ENCODE measurements at places on chromosomes 6 and 20.

DNA sequence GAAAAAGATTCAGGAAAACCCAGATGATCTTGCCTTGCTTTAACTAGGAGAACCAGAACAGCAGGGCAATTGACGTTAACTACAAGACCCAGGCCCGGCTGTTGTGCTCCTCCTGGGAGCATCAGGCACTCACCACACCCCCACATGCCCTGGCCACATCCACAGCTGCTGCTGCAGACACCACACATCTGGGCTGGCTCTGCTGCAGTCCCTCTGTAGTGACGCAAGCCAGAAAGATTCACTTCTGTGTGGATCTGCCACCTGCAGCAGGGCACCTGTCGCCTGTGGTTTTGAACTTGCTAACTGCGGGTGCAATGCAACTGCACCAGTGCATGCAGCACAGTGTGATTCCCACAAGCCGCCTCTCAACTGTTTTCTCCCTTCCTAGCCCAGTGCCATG lies 228.8 kb downstream of the SYNDIG1 start:
- no peak for DNase-seq

- DNase-seq, result no peak
Observed at GRCh38 chr6:170046791-170047626, 243.9 kb downstream of the DLL1 start.

- no peak for DNase-seq
Observed at GRCh38 chr20:37387519-37388269, 41.8 kb downstream of the SRC start.

- DNase-seq, result no peak
Observed at GRCh38 chr6:89941763-89942497, 47.7 kb downstream of the GJA10 start.

DNA sequence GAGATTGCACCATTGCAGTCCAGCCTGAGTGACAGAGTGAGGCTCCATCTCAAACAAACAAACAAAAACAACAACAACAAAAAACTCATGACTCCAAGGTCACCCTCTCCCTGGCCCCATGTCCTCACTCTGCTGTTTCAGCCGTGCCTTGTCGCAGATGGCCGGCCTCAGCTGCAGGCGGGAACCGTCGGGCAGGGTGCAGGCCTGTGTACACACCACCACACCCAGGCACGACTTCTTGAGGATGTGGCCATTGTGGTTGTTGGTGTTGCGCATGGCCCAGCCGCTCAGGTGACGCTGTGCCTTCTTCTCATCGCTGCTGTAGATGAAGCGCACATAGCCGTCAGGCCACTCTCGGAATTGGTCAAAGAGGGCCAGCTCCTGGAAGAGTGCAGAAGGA lies 4.8 kb downstream of the GCM2 start:
- no peak for DNase-seq

- peak; percentile 81 for DNase-seq
Observed at GRCh38 chr6:159979136-159979874, 10.4 kb downstream of the IGF2R start.

DNA sequence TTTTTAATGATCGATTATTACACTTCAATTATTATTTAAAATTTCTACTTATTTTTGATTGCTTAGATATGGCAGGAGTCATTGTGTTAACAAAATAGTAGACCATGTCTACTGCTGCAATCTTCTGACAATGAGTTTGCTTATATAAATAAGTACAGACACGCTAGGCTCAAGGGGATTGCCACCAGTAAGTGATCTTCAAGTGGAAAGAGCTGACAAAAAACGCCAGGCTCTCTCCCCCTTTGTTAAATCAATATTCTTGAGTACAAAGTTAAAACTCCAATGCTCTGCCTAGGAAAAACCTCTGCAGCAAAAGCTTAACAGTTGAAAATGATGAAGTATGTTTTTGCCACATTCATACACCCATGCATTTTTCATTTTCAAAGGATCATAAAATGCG lies 738.1 kb downstream of the HDGFL1 start:
- no peak for DNase-seq

DNA sequence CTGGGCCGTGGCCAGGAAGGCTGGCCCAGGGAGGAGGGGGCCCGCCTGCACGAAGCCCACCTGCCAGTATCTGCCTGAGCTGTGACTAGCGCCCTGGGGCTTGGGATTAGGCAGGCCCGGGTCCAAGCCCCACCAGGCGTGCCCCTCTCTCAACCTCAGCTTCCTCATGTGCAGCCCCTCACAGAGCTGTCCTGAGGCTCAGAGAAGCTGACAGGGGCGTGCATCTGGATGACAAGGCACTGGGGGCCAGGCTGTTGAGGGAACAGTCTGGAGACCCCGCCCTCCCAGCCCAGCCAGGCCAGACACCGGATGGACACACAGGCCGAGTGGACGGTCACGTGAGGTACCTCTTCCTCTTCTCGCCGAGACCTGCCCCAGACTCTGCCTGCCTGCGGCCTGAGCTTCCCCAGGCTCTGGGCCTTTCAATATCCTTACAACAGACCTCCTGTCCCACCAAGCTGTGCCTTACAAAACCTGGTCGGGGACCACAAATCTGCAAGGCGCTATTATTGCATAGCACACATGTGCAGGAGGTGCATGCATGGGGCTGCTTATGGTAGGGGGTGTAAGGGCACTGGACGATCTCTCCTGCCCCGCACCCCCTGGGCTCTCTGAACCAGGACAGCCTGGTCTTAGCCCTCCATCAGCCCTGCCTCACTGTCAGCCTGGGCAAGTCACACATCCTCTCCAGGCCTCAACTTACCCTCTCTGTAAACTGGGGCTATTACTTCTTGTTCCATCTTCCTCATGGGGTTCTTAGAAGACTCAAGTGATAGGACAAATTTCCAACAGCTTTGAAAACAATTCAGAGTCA lies 20.0 kb downstream of the NOL4L start:
- DNase-seq, result no peak

GRCh38 chr6:83952830-83953229 lies 80.7 kb upstream of the MRAP2 start:
- DNase-seq, result no peak

DNA sequence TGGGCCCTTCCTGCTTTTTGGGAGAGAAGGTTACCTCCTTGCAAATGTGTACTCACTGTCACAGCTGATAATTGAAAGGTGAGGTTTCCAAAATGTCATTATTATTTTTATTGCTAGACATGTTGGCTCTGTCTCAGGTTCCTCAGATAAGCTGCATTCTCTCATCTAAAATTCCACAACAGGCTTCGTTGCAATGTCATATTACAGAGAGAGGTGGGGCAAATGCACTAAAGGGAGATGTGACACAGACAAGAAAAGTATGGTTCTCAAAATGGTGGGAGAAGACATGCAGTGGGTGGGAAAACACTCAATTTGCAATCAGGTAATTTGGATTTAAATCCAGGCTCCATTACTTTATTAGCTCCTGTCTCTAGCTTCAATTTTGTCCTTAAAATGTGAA lies 256.4 kb upstream of the POU3F2 start:
- no peak for DNase-seq

Data from CD4-positive, alpha-beta T cell treated with Interleukin-15 for 4 hours (primary cell).